ENCODE measurements at places on chromosomes 7 and 10.

- no peak for DNase-seq
Observed at GRCh38 chr10:51073453-51074237, 642 bp upstream of the PRKG1 start.

- no peak for DNase-seq
Observed at GRCh38 chr7:20033621-20034400, 183.4 kb downstream of the MACC1 start.

DNA sequence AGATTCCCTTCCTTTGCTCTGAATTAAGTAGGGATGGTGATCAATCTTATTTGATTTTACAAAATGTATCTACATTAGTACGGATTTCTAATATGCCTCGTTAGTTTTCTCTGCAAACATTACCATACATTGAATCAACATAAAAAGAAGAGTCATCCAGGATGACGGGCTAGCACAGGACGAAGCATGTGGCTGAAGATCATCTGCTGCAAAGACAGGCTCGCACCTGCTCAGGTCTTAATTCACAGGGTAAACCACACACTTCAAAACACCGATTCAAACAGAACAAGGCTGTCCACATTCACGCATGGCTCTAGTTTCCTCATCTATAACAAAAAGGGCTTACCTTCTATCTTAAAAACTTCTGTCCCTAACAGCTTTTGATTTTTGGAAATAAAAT lies 323.0 kb downstream of the PARD3 start:
- no peak for DNase-seq

DNA sequence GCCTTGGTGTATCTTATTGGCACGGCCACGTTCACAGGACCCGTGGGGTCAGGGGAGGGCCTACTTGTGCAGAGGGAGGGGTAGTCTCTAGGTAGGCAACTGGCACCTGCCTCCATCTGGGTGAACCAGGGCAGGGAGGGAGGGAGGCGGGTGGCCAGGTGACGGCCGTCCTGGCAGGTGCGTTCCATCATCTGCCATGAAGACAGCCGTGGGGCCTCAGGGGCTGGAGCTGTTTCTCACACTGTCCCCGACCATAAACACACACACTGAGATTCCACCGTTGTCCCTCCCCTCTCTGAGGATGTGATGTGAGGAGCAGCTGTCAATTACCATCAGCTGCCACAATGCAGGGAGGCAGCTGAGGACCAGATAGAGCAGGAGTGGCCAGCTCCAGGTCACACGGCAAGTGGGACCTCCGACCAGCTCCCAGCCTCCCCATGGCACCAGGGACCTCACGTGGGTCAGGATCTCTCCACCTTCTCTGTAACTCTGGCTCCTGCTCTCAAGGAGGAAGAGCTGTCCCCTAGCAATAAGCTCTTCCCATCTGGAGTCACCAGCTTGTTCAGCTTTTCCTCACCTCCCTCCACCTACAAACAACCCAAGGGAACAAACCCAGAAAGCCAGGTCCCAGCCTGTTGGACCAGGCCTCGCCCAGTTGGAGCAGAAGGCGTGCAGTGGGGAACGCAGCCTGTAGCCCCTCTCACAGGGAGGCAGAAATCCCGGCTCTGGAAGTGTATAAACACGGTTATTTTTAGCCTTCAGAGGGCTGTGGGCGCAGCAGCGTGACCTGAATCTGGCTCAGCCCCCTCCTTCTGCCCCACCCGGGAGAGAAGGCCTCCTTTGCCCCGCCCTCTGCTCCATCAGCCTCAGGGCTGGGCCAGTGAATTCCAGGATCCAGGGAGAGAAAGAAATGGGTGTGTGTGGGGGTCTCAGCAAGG lies 33.1 kb downstream of the ZMIZ1 start:
- peak; percentile 45 for DNase-seq

GRCh38 chr10:116809483-116810119 lies 39.7 kb upstream of the ENO4 start:
- no peak for DNase-seq

- no peak for DNase-seq
Observed at GRCh38 chr7:155057076-155057475, 13.0 kb upstream of the HTR5A start.

DNA sequence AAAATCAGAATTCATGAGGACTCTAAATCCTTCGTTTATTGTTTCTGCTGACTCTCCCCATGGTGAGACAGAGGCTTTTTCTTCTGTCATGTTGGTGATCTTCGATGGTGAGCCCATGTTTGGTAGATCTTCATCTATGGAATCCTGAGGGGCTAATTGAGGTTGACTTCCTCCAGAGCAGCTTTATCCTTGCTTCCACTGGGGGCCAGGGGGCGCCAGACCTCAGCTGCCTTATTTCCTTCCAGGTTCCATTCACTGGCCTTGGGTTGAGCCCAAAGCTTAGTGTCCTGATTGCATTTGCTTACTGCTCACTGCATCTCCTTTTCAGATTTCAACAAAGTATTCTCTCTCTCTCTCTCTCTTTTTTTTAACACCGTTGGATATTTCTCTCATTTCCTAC lies 80.7 kb downstream of the GCC1 start:
- DNase-seq: no peak

- DNase-seq: no peak
Observed at GRCh38 chr10:119323085-119324016, 116.0 kb downstream of the GRK5 start.

DNA sequence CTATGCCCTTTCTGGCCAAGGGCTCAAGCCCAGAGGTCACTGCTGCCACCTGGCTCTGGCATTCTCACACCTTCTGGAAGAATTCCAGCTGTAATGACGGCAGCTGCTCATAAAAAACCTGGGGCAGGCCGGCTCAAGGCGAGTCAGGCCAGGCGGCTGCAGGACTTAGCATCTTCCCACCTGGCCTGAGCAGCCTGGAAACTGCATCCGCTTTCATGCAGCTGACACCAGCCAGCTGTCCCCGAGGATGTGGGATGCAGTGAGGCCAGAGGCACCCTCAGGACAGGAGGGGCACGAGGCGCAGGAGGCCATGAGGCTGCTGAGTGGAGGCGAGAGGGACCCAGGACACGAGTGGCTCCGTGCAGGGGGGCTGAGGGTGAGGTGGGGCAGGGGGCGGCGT lies 47.5 kb upstream of the ADGRA1 start:
- no peak for DNase-seq

GRCh38 chr10:5708356-5708755 lies 23.7 kb downstream of the TASOR2 start:
- DNase-seq: no peak

DNA sequence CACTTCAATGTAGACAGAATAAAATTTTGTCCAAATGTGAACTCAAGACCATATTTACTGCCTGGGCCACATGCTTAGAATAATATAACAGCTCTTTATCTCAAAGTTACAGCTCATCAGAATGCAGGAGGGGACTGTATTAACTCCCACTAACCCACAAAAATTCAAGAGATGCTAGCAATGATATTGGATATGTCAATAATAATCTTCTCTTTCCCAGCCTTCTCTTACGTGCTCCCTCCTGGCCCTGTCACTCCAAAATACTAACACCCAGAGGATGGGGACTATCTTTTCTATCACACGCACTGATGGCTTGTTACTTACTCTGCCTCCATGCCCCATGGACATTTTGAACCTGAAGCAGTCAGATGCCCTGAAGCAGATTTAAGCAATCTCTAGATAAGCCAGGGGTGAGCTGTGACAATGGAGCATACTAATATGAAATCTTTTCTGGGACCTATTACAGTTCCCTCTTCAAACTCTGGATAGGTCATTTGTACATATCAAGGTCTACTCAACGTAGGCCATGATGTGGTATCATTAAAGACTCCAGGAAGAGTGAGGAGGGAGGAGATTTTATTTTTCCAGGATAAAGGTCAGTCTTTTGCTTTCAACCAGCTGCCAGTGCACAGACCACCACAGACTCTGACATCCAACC lies 803.0 kb downstream of the GRM8 start:
- DNase-seq: no peak

- no peak for DNase-seq
Observed at GRCh38 chr7:2405201-2405600, 1.8 kb downstream of the CHST12 start.

GRCh38 chr10:6920072-6921019 lies 340.3 kb upstream of the PRKCQ start:
- DNase-seq: peak; percentile 60

DNA sequence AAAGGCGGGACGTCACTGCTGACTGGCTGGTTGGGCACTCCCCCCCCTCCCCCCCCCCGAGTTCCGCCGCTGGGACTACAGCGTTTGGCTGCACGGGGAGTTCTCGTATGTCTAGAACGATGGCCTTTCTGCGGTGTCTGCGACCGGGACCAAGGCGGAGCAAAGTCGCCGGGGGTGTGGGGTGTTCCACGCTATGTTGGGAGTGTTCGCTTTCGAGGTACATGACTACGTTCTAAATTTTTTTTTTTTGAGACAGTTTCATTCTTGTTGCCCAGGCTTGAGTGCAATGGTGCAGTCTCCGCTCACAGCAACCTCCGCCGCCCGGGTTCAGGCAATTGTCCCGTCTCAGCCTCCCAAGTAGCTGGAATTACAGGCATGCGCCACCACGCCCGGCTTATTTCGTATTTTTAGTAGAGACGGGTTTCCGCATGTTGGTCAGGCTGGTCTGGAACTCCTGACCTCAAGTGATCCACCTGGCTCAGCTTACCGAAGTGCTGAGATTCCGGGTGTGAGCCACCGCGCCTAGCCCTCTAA lies 573 bp upstream of the IDI1 start:
- DNase-seq: no peak

GRCh38 chr7:94056796-94057207 lies 52.6 kb upstream of the BET1 start:
- DNase-seq: no peak

GRCh38 chr10:70292004-70292403 lies 8.2 kb upstream of the NPFFR1 start:
- DNase-seq: no peak

DNA sequence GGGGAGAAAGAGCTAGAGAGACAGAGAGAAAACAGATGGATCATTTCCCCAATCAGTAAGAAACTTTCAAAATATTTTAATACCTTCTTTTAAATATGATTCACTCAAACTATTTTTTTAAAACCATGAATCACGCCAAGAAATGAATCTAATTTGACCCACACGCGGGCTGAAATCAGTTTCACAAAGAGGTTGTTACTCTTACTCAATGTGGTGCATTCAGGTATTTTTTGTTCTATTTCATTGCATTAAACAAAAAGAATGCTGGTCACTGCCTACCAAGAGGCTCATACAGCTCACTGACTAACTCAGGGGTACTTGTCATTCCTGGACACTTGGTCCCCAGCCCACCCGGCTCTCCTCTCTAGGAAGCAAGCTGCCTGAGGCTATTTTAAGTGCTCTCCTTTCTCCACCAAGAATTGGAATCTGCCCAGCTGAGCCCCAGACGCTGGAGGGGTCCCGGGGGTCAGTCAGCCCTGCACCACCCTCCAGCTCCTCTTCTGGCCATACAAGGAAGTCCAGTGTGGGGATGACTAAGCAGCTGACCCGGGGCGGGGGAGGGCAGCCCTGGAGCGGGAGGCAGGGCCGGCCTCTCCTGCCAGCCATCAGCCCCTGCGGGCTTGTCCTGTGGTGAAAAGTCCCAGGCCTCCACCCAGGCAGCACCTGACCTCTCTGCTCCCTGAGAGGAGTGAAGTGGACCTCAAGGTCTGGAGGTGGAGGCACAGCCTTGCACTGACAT lies 21.7 kb upstream of the PFKP start:
- no peak for DNase-seq

- no peak for DNase-seq
Observed at GRCh38 chr10:33291053-33291592, 43.3 kb downstream of the NRP1 start.
